ENCODE measurements at places on chromosomes 2 and 18. TPM values are rescaled to one million over a fixed set of nuclear protein-coding genes. Genes with fewer than 3 reads are reported as not detected.

Gene GAL3ST2
- 0.04 TPM for polyA plus RNA-seq

Gene ALMS1
- polyA plus RNA-seq = 5.1 TPM

Gene DPP4
- 51.7 TPM for polyA plus RNA-seq

Gene SNORC
- polyA plus RNA-seq = 9.1 TPM

Gene ZSWIM2
- not detected for polyA plus RNA-seq
